ENCODE measurements at places on chromosomes 13 and 19.

DNA sequence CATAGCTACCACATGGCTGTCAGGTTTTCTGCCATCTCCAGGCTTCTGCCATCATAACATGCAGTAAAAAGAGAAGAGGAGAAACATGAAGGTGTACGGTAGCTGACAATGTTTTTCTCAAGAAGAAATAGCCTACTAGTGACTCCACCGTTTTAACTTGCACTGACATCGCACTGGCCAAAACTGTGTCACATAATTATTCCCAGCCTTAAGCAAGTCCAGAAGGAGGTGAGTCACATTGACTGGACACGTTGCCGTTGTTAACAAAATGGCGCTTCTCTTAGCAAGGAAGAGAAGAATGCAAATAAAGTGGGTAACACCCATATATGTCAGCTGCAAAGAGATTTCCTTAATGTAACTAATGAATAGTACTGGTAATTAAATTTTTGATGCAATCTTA, 810.4 kb upstream of the SLC10A2 start:
- no peak for DNase-seq

DNA sequence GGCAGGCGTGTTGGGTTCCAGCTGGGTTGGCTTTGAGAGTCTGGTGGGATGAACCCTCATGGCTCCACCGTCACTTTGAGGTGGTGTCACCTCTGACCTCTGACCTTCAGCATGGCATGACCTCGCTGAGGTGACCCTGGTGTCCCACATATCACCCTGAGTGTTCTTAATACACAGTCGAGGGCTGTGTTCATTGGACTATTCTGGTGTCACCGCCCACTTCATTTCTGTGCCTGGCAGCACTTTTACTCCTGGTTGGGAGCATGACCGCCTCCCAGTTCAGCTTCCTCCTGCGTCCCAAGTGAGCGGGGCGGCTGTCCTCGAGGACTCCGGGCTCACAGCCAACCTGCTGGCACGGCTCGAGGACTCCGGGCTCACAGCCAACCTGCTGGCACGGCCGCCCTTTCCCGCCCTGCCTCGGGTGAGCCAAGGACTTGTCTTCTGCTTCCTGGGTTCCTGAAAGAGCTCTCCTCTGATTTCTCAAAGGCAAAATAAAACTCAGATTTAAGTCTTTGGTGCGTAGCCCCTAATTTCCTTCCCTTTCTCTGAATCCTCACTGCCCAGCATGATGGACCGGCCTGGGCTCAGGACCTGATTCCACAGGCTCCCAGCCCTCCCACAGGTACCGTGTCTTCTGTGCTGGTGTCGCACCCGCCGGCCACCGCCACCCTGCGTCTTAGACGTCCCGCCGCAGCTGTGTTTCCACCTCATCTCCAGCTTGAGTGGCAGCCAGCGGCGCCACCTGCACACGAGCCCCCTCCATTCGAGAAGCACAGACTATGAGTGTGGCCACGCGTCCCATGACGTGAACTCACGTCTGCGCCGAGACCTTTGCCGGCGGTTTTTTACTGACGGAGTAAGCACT, 10.4 kb downstream of the ATP4B start:
- DNase-seq = peak; percentile 31

DNA sequence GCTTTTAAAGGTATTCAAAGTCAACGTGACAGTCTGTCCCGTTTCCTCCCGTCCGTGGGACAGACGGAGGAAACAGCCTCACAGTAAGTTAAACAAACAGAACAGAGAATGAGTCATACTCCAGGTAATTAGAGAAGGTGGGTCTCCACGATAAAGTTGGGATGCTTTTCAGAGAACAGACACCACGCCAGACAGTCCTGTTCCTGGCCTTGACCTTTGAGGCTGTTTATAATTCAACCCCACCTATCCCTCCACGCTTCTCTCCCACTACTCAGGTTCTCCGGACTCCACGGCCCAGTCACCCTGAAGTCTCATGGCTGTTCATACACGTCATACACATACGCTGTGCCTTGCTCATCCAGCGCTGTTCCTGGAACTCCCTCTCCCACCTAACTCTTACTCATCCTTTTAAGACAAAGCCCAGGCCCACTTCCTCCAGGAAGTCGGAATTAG, 42.5 kb downstream of the ARHGEF18 start:
- DNase-seq = peak; percentile 69

- DNase-seq = peak; percentile 2
Observed at GRCh38 chr13:47144782-47145181, 247.9 kb upstream of the HTR2A start.

- DNase-seq = no peak
Observed at GRCh38 chr13:101660711-101661110, 208.2 kb downstream of the ITGBL1 start.

- DNase-seq = no peak
Observed at GRCh38 chr13:112809332-112810315, 119.8 kb downstream of the ATP11A start.

- peak; percentile 79 for DNase-seq
Observed at GRCh38 chr13:76976490-76976889, 15.4 kb upstream of the CLN5 start.

- DNase-seq = no peak
Observed at GRCh38 chr13:92459306-92459705, 767.3 kb upstream of the GPC6 start.

DNA sequence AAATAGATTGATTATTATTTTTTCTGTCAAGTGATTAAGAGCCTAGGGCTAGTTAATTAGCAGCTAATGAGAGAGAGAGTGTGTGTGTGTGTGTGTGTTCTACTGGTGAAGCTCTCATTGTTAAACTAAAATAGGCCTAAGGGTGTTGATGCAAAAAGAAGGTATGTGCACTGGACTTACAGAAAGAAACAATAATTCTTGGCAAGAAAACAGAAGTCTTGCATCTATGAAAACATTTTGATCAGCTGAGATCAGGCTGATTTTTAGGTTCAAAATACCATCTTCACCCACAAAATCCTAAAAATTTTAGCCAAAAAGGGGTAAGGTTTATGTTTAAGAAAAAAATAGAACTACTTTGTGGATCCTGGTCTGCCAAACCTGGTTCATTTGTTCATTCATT, 106.5 kb downstream of the POSTN start:
- DNase-seq = peak; percentile 83

DNA sequence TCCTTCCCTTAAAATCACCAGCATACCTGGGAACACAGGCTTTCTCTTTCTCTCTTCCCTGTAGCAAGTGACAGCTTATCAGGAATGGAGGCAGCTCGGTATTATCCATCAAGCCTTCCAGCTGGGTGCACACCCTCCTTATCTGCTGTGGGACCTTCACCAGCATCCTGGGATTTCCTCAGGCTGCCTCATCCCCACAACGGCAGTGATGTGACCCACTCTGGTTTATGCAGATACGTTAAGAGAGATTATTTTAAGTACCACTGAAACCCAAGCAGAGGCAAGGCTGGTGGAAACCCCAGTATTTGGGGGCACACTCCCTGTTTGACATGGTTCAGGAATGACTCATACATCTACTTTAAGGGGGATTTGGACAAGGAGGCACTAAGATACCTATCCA, 192.1 kb downstream of the TM9SF2 start:
- DNase-seq = no peak

- DNase-seq = no peak
Observed at GRCh38 chr13:32165796-32166195, 134.2 kb downstream of the FRY start.

DNA sequence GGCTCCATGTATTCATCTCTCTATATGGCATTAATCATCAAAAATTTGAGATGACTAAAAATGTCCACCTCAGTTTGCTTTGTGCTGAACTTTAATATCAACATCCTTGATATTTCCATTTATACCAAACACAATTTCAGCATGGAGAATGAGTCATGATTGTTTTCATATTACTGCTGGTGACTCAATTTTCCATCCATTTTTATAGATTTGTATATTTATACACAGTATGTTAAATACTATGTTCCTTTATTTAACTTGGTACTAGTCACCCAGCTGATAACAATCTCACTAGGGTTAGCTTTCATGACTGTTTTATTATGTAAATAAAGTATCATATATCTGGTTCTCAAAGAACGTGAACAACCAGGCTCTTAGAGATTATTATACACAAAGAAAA, 1255.1 kb downstream of the SLITRK1 start:
- peak; percentile 82 for DNase-seq

- DNase-seq = no peak
Observed at GRCh38 chr13:89554801-89555200, 1792.7 kb upstream of the MIR17HG start.

- DNase-seq = peak; percentile 54
Observed at GRCh38 chr13:41311406-41312175, 524 bp downstream of the NAA16 start.

DNA sequence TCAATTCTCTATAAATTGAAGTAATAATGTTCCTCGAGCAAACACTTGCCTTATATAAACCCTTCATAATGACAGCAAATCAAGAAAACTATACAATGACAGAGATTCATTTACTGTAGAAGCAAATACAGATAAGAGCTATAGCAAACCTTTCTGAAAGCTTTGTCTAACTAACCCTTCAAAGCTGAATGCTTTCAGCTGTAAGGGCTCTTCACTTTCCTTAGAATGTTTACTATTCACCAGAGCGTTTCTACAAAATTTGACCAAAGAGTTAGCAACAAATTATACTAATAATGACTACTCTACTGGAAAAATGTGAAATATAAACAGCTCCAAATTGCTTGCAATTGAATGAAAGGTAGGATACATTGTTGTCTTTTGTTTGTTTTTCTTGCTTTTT, 218.1 kb downstream of the SLITRK5 start:
- DNase-seq = no peak

GRCh38 chr13:32147193-32147592, 115.6 kb downstream of the FRY start:
- no peak for DNase-seq

- DNase-seq = no peak
Observed at GRCh38 chr19:44346556-44346955, 9.9 kb downstream of the ZNF112 start.

DNA sequence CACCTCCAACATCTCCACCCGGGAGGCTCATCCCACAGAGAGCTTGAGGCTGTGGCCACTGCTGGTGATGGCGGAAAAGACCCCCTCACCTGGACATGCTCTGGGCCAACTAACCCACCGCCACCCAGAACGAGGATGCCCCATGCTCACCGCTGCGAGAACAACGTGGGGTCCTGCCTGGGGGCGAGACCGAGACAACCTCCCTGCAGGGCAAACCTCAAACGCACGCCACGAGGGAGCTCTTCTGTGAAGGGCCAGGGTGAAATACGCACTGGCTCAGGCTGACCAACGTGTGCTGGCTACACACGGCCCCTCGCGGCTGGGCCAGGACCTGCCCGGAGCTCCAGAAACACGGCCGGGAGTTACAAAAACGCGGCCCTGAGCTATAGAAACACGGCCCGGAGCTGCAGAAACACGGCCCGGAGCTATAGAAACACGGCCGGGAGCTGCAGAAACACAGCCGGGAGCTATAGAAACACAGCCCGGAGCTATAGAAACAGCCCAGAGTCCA, 19.0 kb upstream of the PLPP2 start:
- DNase-seq = no peak

DNA sequence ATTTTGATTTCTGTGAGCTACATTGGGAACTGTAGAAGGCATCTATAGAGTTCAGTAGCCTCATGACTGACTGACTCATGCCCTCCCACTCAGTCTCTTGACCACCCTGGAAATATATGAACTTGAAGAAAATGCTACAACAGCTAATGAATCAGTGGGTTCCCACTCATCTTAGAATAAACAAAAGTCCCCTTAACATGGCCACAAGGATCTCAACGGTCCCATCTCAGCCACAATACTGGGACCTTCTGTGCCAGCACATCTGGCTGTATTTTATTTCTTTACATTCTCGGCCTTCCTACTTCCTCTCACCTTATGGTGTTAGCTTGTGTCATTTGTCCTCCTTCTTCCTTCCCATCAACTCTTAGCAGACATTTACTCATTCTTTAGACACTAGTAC, 619.8 kb downstream of the DCT start:
- peak; percentile 8 for DNase-seq

- no peak for DNase-seq
Observed at GRCh38 chr13:94704377-94705080, 7.8 kb downstream of the SOX21 start.

- no peak for DNase-seq
Observed at GRCh38 chr13:105462098-105462497, 1073.4 kb downstream of the EFNB2 start.

- no peak for DNase-seq
Observed at GRCh38 chr13:31878495-31878894, 139.2 kb downstream of the RXFP2 start.

DNA sequence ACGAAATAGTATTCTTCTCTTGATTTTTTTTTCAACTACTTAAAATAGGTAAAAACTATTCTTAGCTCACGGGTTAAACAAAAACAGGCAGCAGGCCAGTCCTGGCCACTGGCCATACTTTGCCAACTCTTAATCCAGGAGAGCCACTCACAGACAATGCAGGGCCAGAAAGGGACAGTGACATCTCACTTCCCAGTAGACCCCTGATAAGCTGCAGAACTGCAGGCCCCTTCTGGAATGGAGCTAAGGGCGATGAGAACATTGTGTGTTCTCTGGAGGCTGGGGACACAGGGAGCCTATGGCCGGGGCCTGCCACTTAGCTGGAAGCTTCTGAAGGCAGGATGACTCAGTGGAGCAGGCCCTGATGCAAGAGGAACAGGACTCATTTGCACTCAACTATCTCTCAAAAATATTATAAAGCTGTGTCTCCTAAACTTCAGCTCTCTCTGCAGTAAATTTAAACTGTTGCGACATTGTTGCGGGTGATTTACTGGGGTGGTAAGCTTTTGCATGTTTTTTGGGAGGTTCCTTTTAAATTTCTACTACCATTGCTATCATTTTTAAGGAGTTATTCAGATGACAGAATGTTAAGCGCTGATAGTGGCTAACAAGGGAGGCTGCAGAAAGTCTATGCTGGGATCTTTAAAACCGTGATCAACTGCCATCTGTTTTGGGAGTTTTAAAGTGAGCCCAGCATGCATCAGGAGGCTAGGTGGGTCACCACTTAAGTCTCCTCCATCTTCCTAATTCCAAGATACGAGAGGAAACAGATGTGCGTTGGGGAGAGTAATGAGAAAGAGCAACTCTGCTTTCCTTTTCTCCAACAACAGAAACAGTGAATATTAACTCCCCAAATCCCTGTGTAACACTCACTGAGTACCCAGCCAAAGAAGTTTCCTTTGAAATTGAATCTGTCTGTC, 33.2 kb upstream of the KATNAL1 start:
- DNase-seq = peak; percentile 98
